ENCODE measurements at places on chromosomes 7 and 10. TPM values are rescaled to one million over a fixed set of nuclear protein-coding genes. Genes with fewer than 3 reads are reported as not detected.

TRIM73 gene
- total RNA-seq: 1.9 TPM

CALHM3 gene
- total RNA-seq: not detected

DNA sequence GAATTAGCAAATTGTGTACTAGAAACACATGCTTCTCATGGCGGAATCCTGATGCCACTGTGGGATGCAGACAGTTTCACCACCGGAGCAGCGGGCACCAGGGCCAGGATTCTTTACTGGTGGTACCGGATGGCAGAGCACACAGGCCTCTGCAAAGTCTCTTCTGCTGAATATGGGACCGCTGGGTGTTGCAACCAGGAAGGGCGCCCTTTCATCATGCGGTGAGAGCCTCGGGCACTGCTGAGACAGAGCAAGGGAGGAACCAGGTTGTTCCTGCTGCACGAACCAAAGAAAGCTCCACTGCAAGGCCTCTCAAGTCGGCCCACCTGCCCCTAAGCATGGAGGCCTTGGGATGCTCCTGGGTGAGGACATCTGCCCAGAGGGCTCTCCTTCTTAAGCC lies 57.0 kb upstream of the NMT2 start:
- no peak for DNase-seq

C10orf90 gene
- 0.26 TPM for total RNA-seq

DNA sequence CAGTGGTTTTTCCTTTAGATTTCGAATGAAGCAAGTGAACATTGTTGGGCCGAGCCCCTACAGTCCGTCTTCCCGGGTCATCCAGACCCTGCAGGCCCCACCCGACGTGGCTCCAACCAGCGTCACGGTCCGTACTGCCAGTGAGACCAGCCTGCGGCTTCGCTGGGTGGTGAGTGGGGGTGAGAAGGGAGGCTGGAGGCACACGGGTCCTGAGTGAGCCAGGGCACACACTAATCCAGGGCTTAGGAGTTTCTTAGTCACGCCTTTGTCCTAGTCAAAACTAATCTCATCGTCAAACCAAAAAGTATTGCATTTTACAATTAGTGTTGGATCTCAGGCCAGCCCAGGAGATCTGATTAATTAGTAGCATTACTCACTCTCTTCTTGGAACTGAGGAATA lies 568.8 kb upstream of the FOXK1 start:
- DNase-seq: no peak

- DNase-seq: no peak
These were observed 18.4 kb upstream of the PDGFA start for GRCh38 chr7:537911-538634.

GRCh38 chr7:100555701-100556100 lies 16.7 kb downstream of the AGFG2 start:
- no peak for DNase-seq

Data from esophagus squamous epithelium (tissue), 5 donors.